ENCODE measurements at places on chromosomes 1 and 21.

DNA sequence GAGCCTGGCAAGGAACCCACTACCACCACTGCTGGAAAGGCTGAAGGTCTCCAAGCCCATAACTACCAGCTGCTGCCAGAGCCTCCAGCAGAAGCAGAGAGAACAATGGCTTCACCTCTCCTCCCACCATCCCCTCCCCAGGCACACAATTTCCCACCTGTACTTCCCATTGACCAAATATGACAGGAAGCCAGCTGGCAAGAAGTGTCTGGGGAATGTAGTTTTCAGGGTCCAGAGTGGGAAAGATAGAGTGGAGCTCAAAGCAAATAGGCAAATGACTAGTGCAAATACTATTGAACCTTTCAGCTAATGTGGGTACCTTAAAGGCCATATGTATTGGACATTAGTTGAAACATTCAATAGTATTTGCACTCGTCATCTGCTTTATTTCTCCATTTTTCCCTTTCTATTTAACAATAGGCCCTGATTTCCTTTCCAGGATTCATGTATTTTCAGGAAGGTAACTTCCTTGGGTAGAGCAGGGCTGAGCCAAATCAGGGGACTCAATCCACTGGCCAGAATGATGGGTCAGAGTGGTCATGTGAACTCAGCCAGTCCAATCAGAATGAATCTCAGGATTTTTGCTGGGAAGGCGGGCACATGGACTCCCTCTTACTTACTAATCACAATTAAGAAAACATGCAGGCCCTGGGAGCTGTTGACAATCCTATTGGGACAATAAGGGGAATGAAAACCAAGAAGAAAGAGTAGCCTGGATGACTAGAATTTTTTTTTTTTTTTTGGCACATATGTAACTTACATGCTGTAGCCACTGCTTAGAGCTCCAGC is 12.1 kb upstream of the NFYC start:
- no peak for DNase-seq

GRCh38 chr1:201111156-201111555 is 1.1 kb downstream of the CACNA1S start:
- no peak for DNase-seq

DNA sequence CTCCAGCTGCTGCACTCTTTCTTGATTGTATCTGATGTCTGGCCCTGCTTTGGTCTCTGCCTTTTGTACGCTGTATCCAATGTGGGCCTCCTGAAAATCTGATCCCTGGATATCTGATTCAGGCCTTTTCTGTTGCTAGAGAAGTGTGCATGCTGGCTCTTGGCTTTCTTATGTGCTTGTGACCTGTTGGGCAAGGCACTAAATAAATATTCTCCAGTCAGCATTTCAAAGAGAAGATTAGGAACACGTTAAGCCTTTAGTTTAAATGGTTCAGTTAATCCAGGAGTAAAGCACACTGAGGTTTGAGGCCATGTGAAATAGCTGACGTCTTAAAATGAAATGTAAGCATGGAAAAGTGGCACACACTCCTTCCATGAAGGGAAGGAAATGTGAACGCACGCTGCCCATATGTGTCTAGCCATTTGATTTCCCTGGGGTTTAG is 9.3 kb upstream of the F3 start:
- DNase-seq = no peak

- no peak for DNase-seq
Observed at GRCh38 chr1:208521534-208521933, 277.4 kb upstream of the PLXNA2 start.

GRCh38 chr1:22880174-22880601 is 92.5 kb downstream of the LACTBL1 start:
- no peak for DNase-seq

GRCh38 chr1:236151739-236152424 is 9.5 kb downstream of the GPR137B start:
- no peak for DNase-seq

DNA sequence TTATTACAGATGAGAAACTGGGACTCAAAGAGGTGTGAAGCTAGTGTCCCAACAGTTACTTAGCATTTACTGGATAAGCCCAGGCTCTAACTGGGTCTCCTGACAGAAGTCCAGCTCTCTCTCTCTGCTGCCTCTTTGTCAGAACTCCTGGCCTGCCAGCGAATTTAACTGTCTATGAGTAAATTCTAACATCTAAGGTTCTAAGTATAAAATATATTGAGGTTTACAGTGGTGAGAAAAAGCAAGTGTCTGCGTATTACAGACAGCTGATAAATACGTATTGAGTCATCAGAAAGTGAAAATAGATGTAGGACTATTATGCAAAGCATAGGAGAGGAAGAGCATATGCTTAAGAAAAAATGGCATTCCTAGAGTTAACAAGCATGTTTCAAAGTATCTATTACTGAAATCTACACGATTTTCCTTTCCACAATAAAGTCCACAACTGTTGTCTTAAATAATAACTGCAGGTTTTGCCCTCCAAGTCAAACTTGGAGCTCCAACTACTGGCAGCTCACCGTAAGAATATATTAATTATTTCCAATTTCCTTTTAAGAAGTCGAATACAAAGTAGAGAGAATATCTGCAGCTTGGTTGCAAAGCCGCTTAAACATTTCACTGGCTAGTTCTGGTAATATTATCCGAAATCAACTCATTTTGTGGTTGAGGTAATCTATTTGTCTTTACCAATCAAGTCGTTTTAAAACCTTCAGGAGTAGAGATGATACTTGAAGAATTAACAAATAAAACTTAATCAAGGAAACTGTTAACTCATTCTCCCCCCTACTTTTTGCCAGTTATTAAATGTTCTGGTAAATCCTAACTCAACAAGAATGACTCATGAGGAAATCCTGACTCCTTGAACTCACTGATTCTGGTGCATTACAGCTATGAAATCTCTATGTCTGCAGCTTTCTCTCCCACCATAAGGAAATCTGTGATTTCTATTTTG is 1.4 kb upstream of the RGS2 start:
- peak; percentile 17 for DNase-seq

GRCh38 chr1:87072411-87072810 is 158.0 kb downstream of the HS2ST1 start:
- no peak for DNase-seq

DNA sequence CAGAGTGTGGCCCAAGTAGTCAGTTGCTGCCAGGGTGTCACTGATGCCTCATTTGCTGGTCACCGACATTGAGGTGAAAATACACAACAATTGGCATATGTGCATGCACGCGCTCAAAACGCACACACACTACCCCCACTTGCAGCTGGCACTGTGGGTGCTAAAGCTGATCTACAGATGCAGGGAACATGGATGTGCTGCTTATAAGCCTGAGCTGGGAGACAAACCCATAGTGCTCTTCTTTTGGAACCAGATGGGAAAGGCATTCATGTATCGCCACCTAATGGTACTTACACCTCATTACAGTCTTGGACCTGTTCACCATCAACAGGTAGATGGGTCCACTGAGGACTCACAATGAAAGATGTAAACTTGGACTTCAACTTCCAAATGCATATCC is 70.3 kb upstream of the CAMK1G start:
- no peak for DNase-seq

DNA sequence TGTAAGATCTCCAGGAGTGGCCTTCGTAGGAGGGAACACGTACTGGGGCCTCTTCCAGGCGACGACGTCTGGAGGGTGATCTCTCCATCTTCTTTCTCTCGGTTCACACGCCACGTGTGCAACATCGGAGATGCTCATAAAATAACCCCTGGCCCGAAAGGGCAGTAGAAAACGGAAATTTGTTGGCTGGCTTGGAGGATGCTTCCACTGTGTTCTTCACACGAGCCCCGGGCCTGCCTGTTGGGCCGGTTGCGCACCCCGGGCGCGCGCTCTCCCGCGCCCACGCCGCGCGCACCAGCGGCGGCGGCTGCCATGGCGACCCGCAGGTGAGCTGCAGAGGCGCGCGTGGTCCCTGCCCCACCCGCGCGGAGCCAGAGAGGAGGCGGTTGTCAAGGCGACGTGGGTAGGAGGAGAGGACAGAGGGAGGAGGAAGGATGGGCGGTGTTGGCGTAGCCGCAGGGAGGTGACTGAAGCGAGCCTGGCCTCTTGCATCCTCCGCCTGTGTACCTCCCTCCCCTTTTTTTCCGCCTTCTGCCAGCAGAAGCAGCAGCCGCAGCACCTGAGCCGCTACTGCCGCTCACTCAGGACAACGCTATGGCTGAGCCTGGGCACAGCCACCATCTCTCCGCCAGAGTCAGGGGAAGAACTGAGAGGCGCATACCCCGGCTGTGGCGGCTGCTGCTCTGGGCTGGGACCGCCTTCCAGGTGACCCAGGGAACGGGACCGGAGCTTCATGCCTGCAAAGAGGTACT is at the start of gene ELAPOR1:
Gene ELAPOR1 (plus strand): TSS at position 526 of the 752 bp plus-strand sequence. CDS start 69 bp downstream, at position 595.
- no peak for DNase-seq

DNA sequence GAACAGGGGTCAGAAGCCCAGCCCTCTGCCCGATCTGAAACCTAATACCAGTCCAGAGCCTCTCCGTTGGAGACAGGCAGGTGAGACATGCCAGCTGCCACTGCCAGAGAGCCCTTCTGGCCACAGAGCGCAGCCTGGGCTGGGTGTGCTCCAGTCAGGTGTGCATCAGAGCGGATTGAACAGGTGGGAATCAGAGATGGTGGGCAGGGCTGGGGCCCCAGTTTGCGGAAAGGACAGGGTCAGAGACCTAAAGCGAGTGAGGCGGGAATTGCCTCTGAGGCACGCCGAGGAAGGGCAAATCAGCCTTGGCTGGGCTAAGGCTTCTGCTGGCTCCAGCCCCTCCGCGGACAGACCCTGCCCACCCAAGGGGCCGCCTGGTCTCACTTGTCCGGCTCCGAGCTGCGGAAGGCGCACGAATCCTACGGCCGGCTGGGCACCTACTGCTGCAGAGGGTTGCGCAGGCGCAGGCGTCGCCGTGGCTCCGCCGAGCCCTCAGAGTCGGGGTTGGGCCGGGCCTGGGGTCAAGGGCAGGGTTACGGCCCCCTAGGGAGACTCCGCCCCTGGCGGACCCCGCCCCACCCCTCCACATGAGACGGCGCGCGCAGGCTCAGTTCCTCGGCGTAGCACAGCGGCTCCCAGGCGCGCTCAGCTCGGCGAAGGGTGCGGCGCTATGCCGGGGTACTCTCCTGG is 10.3 kb downstream of the CPLANE2 start:
- DNase-seq = no peak

DNA sequence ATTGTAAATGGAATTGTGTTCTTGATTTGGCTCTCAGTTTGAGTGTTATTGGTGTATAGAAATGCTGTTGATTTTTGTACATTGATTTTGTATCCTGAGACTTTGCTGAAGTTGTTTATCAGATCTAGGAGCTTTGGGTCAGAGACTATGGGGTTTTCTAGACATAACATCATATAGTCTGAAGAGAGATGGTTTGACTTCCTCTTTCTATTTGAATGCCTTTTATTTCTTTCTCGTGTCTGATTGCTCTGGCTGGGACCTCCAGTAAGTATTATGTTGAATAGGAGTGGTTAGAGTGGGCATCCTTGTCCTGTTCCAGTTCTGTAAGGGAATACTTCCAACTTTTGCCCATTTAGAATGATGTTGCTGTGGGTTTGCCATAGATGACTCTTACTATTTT is 39.1 kb upstream of the ANGPTL1 start:
- DNase-seq = no peak

GRCh38 chr21:45293726-45294401 is 6.2 kb upstream of the POFUT2 start:
- DNase-seq = no peak

- no peak for DNase-seq
Observed at GRCh38 chr1:202858331-202858730, 30.6 kb downstream of the RABIF start.

- peak; percentile 7 for DNase-seq
Observed at GRCh38 chr1:162319493-162320175, 57.0 kb downstream of the SPATA46 start.

DNA sequence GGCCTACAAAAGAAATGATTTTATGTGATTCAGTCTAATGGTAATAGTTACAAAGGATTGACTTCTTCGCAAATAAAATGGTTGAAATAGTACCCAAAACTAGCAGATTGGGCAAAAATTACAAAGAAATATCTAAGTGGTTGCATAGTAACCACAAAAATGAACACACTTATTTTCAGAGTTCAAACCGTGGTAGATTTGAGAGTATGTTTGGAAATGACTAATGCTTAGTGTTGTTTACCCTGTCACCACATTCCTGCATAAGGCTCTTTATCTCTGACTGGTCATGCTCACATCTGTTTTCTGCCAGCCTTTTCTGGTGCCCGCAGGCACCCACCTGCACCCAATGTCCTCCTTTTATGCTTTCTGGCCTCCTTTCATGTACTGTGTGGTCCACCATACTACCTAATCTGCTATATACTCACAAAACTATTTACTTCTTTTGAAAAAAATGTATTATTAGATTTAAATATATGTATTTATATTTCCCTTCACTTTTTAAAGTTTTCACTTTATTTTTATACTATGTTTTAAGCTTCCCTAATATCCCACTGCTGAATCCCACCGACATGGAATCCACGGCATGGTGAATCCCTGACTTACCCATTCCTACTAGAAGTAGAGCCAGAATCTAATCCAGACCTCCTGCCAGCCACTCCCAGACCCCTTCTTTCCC is 30.3 kb downstream of the PTPRC start:
- no peak for DNase-seq

GRCh38 chr1:55214212-55214933 is 791 bp downstream of the USP24 start:
- DNase-seq = no peak

GRCh38 chr1:214958486-214958885 is 124.1 kb upstream of the KCNK2 start:
- no peak for DNase-seq

- DNase-seq = no peak
Observed at GRCh38 chr1:233500106-233500505, 113.8 kb upstream of the KCNK1 start.

DNA sequence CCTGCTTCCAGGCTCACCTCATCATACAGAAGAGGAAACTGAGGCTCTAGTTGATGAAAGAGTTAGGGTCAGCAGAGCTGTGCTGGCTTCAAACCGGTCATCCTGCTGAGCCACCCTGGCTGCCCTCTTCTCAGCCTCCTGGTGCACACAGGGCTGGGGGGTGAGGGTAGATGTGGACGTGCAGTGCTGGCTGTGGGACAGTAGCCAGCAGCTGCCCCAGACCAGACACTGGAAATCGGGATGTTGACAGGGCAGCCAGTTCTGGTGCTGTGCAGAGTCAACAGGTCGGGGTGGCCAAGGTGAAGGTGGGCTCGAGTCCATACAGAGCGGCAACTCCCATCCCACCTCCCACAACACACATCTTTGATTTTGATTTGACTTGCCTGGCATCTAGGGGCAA is 1.5 kb upstream of the CLCNKA start:
- DNase-seq = no peak

DNA sequence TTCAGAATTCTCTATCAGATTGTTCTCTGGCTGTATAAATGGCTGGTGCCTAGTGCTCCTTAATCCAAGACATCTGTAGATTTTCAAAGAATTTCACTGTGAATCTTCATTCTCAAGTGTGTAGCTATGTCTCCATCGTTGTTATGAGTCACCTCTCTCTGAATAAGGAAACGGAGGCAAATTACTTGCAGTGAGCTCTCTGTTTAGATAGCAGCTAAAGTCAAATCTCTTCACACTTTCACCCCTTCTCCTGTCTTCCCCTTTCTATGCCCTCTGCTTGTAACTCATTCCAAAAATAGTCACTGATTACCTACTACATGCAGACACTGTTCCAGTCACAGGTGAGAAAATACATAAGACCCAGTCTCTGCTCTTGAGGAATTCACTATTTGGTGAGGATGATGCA is 39.7 kb downstream of the CHML start:
- no peak for DNase-seq

- DNase-seq = peak; percentile 15
Observed at GRCh38 chr1:115337276-115337632, 795 bp downstream of the NGF start.

- DNase-seq = no peak
Observed at GRCh38 chr1:97870589-97870988, 50.2 kb downstream of the DPYD start.
